ENCODE measurements at places on chromosomes 12 and 14.

- no peak for DNase-seq
Observed at GRCh38 chr12:79532907-79533288, 157.9 kb downstream of the PAWR start.

DNA sequence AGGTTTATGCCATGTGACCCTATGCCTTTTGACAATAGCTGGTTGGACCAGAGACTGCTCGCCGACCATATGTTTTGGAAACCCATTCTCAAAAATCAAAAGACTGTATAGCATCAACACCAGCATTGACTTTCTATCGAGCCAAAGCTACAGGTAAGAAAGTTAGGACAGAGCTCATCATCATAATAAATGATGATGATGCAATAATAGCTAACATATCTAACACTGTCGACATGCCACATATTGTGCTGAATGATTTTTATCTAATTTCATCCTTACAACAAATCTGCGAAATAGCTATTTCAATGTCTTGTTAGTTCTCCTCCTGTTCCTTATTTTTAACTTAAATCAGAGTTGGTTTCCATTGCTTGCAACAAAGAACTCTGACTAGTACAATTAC lies 102.9 kb downstream of the EGLN3 start:
- DNase-seq = no peak

GRCh38 chr12:88617352-88617751 lies 37.1 kb upstream of the KITLG start:
- no peak for DNase-seq

DNA sequence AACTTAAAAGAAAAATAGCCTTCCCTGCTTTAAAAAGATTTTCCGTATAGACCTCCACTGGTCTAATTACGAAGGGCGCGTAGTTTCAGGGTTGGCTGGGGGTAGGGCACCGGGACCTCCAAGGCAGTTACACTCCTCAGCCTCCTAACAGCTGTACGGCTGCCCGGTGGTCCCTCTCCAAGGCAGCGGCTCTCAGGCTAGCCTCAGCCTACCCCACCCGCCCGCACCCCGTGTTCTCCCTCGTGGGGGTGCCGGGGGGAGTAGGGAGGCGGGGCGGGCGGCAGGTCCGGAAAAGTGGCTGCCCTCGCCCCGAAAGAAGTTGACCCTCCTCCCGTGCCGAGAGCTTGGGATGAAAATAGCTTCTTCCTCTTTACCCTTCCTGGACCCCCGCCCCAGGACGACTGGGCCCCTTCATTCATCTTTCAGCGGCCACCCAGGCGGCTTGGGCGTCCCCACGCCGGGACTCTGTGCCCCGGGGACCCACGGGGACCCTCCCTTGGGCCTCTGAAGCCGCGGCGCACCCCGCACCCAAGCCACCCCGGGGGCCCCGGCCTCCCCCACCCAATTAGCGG lies 991 bp upstream of the RCOR1 start:
- no peak for DNase-seq

GRCh38 chr12:31267966-31268365 lies 58.0 kb downstream of the SINHCAF start:
- no peak for DNase-seq

DNA sequence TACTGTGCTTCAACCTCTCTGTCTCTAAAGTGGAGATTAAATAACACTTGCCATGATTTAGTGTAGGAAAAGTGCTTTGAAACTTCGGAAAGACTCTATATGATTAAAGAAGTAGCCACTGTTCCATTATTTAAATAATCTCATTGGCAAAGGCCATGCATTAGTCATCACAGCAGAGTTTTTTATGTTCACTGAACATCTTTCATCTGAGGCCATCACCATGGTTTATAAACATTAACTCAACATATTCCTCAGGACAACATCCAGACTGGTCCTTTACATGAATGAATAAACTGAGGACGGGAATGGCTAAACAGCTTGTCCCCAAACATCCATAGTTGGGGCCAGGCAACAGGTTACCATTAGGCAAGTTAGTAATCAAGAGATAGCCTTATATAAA lies 124.6 kb upstream of the FRMD6 start:
- DNase-seq = no peak

DNA sequence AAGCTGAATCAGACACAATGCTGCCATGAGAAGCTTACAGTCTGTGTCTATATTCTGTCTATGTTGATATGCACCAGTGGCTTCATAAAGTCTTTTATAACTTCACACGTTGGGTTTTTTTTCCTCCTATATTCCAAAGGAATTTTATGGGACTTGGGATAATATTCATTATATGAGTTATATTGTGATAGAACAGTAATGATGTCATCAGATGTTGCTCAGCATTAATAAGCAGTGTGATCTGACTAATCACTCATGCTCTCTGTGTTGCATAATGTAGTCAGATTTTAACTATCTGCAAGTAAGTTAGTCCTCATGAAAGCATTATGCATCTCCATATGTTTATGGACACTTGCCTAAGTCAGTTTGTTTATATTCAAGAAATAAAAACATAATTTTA lies 159.6 kb downstream of the PLCZ1 start:
- peak; percentile 43 for DNase-seq
